ENCODE measurements at places on chromosomes 2 and 18. TPM values are rescaled to one million over a fixed set of nuclear protein-coding genes. Genes with fewer than 3 reads are reported as not detected.

The DLGAP1 gene
- under 0.01 TPM for total RNA-seq

The SEMA4C gene
- total RNA-seq, result 49.0 TPM

The CCDC74B gene
- 5.4 TPM for total RNA-seq

The DYSF gene
- 4.3 TPM for total RNA-seq

The SH2D6 gene
- total RNA-seq, result not detected
